Astrocyte of the hippocampus (primary cell): ENCODE measurements at places on chromosomes 12 and 14.

- DNase-seq: no peak
These were observed 830 bp upstream of the TRMT61A start for GRCh38 chr14:103528146-103528586.

- no peak for DNase-seq
These were observed 6.1 kb upstream of the ASIC1 start for GRCh38 chr12:50051101-50051806.

- DNase-seq: no peak
These were observed 20.5 kb downstream of the DAAM1 start for GRCh38 chr14:59208954-59209353.

DNA sequence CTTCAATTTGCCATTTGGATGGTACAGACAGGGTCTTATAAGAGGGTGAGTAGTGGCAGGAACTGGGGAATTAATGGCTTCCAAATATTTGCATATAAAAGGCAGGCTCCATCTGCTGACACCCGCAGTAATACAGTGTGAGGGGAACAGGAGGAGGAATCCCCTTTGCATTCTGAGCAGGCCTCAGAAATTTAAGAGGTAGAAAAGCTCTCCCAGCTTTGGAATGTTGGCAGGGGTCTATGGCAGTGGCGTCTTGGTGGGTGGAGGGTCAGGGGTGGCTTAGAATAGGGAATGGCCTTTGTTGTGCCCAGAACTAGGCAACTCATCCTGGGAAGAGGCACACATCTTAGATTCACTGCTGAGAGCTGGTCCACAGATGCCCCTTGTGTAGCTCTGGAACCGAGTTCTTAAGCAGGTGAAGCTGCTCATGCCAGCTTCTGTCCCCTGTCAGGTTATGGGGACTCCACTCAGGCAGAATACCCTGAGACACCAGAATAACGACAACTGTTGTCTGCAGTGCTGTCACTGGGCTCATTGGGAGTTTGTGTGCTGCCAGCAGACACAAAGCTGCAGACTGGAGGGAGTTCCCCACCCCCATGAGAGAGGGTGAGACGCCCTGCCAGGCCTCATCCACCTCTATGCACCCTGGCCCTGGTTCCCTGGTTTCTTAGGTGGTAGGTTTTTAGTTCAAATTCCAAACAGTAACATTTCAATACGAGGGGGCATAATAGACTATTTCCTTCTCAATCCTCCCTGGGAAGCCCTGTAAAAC lies 190.2 kb downstream of the MON2 start:
- DNase-seq: no peak

- no peak for DNase-seq
These were observed 7.2 kb upstream of the FOXN3 start for GRCh38 chr14:89424241-89424640.

- no peak for DNase-seq
These were observed 19.3 kb downstream of the PLEKHA5 start for GRCh38 chr12:19148860-19149259.
